ENCODE measurements at places on chromosomes 3 and 15.
A peak's percentile ranks its signal among the peaks of the same experiment; 100 is the strongest.

GRCh38 chr3:176939022-176939817 lies 258.1 kb downstream of the TBL1XR1 start:
- peak; percentile 76 for DNase-seq

- DNase-seq = no peak
Measured at GRCh38 chr3:45870099-45870498, 16.2 kb upstream of the CCR9 start.

- DNase-seq = no peak
Measured at GRCh38 chr3:195007151-195007550, 263.8 kb downstream of the XXYLT1 start.

GRCh38 chr3:191074511-191074910 lies 124.5 kb upstream of the OSTN start:
- no peak for DNase-seq

- DNase-seq = no peak
Measured at GRCh38 chr3:134279466-134279865, 28.8 kb upstream of the RYK start.

GRCh38 chr3:195800240-195800639 lies 11.5 kb downstream of the MUC4 start:
- no peak for DNase-seq

GRCh38 chr3:196326936-196327335 lies 8.9 kb upstream of the DYNLT2B start:
- no peak for DNase-seq

- no peak for DNase-seq
Measured at GRCh38 chr3:111200027-111200426, 128.4 kb downstream of the NECTIN3 start.

GRCh38 chr3:161264852-161265251 lies 43.7 kb downstream of the NMD3 start:
- DNase-seq = peak; percentile 32

DNA sequence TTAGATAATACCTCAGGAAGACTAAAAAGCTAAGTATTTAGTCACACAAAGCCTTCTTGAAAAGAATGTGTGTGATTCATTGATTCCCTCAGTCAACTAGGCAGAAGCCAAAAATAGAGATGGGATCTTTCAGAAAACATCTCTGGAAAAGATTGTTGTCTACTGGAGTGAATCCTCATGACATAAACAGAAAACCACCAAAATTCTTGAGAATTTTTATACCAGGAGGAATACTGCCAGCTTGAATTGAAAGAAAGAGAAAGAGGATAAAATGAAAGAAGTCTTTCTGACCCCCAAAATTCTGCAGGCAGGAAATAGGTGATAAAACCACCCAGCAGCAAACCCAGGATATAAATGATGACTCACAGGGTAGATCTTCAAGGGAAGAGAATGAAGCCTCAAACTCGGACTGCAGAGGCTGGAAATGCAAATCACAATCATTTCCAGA lies 363.1 kb upstream of the PLSCR5 start:
- DNase-seq = peak; percentile 87

DNA sequence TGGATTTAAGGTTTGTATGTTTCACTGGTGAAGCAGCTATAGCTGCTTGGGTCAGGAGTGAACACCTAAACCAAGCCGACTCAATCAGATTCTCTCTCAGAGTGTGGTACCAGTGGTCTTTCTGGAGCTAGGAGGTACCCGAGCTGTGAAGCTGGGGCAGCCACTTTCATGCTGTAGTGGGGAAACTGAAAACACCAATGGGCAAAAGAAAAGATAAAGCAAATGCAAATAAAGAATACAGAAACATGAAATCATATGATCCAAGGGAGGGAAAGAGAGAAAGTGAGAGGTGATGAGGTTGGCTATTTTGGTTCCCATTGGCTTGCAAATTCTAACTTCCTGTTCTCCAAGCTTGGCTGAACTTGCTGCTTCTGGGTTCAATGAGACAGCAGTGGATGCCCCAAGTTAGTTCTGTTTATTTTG lies 212.3 kb upstream of the CFAP20DC start:
- DNase-seq = no peak

DNA sequence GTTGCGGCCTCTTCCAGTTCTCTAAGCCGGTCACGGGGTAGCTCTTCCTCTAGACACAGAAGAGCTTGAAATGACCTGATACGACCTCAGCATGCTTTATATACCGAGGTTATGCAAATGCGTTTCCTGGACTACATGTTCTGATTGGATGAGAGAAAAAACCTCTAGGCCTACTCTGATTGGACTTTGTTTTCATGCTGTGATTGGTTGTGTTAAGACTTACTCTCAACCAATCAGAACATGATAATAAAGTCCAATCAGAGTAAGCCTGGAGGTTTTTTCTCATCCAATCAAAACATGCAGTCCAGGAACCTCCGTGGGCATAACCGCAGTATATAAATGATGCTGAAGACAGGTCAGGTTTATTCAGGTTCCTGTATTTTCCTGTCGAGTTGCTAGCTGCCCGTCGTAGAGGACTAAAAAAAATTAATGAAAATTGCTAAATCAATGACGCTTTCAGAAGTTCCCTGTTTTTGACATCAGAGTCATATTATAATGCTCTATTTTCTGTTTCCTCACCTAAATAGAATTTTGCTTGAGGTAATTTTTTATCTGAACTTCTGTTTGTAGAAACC lies 177.4 kb downstream of the POTEB3 start:
- DNase-seq = peak; percentile 1

- peak; percentile 83 for DNase-seq
Measured at GRCh38 chr3:71972031-71972430, 187.1 kb upstream of the PROK2 start.

DNA sequence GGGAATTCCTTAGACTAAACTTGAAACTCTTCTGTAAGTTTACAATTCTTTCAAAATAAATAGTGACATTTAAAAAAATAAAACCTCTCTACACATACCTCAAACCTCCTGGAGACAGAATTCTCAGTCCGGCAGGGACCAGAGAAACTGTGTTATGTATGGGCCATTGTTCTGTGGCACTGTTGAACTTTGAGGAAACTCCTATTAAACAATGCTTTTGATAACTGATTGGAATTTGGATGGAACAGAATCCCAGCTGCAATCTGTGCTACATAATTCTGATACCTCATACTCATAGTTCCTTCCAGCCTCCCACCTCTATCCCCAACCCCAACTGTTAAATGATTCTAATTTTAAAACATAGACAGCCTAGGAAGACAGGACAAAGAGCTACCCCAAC lies 85.0 kb downstream of the TM4SF4 start:
- no peak for DNase-seq

DNA sequence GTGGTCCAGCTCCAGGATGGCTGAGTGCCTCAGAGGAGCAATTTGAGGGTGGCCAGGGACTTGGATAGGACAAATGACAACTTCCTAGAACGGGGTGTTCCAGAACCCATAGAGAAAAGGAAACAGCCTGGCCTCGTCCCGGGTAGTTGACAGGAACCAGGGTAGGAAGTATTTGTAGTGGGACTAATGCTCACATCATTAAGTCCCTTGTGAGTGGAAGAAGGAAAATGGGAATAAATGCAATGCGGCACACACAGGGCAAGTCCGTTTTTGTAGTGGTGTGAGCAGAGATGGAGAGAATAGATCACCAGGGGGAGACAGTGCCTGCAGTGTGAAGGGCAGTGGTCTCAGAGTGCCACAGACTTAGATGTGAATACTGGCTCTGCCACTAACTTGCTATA lies 19.6 kb downstream of the TIMP4 start:
- peak; percentile 30 for DNase-seq

GRCh38 chr3:44632193-44632592 lies 7.4 kb downstream of the ZNF197 start:
- no peak for DNase-seq

DNA sequence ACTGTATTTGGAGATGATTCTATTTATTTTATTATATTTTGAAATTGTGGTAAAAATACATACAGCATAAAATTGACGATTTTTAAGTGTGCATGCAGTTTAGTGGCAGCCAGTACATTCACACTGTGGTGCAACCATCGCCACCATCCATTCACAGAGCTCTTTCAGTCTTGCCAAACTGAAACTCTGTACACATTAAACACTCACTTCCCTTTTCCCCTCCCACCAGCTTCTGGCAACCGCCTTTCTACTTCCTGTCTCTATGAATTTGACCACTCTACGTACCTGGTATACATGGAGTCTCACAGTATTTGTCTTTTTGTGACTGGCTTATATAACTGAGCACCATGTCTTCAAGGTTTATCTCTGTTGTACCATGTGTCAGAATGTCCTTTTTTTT lies 303.3 kb upstream of the ATP10A start:
- no peak for DNase-seq

- DNase-seq = no peak
Measured at GRCh38 chr15:67104510-67104909, 39.1 kb downstream of the SMAD3 start.

DNA sequence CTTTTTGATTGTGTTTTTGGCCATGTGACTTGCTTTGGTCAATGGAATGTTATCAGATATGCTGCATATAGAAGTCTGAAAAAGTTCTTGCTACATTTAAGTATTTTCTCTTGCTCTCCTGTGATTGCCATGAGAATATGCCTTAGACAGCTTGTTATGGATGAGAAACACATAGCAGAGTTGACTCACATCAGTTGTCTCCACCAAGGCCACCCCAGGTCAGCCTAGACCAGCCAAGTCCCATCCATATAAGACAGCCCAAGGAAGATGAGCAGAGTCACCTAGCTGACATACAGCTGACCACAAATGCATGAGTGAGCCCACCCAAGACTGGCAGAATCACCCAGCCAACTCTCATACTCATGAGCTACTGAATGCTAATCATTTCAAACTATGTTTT lies 153.0 kb downstream of the THRB start:
- peak; percentile 60 for DNase-seq

DNA sequence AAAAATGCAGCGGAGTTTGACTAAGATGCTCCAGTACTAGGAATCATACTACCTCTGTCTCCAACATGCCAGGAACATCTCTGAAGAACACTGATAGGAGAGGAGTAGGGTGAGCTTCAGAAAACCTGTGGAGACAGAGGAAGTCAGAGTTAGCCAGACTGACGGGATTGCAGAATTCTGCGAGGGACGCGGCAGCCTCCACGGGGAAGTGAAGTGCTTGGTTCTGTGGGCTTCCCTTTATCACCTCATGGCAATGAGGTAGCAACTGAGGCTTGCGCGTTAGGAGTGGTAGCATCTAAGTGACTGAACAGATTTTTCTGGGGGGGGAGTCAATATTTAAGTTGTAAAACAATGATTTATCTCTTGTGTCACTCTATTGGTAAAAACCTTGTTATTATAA lies 226.3 kb downstream of the MCTP2 start:
- DNase-seq = no peak

DNA sequence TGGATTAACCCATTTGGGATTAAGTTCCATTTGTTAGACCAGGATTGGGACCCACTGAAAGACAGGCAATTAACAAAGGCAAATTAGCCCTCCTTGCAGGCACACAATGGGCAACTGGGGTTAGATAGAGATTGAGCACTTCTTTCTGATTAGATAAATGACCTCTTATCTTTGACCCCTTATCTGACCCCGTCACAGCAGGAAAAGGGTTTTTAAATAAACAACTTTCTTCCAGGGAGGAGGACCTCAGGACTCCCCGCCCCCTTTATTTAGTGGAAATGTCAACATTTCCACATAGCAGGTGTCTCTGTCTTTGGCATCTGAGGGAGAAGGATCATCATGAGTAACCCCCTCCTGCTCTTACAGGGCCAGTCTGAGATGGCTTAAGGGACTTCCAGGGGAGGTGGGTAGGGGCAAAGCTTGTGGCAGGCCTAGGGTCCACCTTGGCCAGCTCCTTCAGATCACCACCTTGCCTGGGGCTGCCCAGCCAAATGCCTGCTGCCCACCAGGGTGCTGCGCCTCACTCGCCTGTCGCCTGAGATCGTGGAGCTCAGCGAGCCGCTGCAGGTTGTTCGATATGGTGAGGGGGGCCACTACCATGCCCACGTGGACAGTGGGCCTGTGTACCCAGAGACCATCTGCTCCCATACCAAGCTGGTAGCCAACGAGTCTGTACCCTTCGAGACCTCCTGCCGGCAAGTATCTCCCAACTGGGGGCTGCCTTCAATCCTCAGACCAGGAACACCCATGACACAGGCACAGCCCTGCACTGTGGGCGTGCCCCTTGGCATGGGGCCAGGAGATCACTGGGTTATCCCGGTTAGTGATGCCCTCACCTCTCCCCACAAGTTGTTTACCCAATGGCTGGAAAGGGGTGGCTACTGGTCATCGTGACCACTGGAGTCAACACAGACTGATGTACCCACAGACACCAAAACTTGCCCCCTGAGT lies 2.6 kb upstream of the WDR6 start:
- DNase-seq = peak; percentile 21

DNA sequence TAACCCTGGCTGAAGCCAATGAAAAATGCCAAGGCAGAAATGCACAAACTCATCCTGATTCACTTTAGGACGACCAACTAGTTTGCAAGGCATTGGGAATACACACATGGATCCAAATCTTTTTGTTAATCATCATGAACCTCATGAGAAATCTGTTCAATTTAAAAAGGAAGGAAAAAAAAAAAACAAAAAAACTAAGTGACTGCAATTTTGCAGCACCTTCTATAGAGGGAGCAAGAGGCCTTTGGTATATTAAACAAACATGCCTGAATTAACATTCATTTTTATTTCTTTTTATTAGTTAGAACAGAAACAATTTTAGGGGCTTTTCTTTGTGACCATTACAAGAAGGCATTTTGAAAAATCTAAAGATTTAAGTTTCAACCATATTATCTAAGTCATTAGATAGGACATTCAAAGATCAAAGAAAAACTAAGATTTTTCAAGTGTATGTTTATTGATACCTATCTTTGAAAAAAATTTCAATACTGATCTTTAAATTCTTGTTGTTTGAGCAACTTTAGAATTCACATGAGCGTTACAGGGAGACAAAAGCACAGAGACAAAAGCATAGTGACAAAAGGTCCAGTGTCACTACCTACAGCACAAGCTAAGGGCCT lies 182.4 kb downstream of the CBLB start:
- peak; percentile 31 for DNase-seq

DNA sequence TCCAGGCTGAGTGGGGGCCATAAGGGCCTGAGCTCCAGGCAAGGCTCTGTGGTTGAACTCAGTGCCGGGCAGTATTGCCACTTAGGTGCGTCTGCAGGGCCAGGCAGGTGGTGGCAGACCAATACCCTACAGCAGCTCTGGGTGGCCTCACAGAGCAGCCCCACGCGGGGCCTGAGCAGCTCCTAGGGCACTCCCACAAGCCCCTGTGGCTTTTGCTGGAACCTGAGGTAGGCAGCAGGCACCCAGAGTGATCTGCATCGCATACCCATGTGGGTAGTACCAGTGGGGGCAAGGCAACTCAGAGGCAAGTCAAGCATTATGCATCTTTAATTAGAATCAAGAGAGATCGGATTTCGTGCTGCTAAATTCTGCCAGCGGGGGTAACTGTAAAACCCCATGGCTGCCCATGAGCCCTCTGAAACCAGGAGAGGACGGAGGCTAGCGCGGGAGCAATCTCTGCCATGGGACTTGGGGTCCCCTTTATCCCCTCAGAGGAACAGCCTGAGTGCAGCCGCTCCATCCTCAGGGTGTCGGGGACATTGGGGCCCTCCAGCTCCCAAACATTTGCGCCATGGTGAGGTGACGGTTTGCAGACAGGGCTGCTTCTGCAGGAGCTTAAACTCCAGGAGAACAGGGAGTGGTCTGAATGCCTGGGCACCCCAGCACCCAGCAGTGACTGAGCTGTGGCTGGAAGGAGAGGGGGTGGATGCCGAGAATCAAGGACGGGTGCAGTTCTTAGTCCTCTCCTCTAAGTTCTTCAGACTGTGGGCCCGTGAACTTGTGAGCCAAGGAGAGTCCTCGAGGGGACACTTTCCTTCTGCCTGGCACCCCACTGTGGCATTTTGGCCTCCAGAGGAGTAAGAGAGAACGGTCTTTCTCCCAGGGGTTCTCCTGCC lies 62.4 kb upstream of the PCSK6 start:
- DNase-seq = no peak

GRCh38 chr15:47961401-47962090 lies 159.2 kb upstream of the SLC24A5 start:
- no peak for DNase-seq

All from kidney tubule cell (primary cell).